ENCODE measurements at places on chromosomes 5 and 9.

DNA sequence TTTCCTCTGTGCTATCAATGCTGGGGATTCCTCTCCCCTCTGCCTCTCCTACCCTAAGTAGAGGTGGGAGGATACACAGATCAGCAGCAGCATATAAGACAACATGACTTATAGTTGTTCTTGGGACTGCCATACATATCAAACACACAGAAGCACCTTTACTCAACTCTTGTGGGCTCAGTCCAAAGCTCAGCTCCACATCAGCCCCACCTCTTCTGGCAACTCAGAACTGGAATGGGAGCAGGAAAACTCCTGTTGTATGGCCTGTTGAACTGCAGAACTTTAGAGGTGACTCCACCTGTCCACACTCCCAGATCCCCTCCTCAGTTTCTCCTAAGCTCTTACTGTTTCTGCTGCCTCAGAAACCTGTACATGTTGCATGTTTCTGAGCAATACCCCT, 127.8 kb downstream of the SV2C start:
- DNase-seq = no peak

- no peak for DNase-seq
Measured at GRCh38 chr5:170313344-170313743, 15.8 kb upstream of the LCP2 start.

DNA sequence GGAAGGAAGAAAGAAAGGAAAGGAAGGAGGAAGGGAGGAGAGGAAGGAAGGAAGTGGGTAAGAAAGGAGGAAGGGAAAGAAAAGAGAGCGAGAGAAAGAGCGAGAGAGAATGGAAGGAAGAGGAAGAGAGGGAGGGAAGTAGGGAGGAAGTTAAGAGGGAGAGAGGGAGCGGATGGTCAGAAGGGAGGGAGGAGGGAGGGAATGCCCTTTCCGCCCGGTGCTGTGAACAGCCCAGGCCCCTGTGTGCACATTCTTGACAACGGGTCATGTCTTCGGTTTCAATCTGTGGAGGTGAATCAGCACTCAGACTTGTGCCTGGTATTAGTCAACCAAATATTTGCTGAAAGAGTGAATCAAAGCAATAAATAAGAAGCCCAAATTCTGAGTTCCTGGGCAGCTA, 39.2 kb downstream of the PRUNE2 start:
- no peak for DNase-seq

GRCh38 chr9:98538626-98539031, 170.1 kb downstream of the GABBR2 start:
- no peak for DNase-seq

GRCh38 chr9:113875459-113876150, 504 bp upstream of the ZNF618 start:
- DNase-seq = no peak

DNA sequence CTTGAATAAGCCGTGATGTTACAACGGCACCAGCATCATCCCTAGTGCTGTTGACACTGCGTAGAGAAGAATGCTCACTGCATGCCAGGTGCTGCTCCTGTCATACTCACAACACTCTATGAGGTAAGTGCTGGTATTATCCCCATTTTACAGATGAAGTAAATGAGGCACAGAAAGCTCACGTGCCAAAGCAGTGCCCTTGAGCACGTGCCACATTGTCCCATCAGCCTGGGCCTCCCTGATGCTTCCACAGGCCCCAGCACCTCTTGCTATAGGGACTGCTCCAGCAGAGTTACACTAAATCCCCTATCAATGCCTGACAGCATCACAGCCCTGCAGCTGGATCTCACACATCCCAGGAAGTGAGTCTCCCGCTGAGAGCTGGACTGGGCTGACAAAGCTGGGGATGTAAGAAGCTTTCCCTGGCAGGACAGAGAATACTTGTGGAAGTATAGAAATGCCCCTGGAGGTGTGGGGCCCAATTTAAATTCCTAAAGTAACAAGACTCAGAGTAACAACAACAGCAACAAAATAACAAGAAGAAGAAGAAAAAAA, 216.1 kb downstream of the FSTL4 start:
- no peak for DNase-seq

DNA sequence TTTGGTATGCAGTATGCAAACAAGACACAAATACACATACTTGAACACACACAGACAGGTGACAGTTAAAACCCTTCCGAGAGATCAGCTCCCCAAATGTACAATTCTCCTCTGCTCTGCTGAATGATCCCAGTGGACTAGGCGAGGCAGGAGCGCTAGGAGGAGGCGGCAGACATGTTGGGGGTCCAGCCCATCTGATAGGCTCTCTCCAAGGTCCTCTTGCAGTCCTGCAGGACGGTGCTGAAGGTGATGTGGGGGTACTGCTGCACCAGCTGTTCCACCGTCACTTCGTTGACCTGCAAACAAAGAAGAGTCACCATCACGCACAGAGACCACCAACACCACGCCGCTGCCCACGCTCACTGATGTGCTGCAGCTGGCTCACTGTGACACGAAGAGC, 190.8 kb upstream of the EFNA5 start:
- DNase-seq = no peak

DNA sequence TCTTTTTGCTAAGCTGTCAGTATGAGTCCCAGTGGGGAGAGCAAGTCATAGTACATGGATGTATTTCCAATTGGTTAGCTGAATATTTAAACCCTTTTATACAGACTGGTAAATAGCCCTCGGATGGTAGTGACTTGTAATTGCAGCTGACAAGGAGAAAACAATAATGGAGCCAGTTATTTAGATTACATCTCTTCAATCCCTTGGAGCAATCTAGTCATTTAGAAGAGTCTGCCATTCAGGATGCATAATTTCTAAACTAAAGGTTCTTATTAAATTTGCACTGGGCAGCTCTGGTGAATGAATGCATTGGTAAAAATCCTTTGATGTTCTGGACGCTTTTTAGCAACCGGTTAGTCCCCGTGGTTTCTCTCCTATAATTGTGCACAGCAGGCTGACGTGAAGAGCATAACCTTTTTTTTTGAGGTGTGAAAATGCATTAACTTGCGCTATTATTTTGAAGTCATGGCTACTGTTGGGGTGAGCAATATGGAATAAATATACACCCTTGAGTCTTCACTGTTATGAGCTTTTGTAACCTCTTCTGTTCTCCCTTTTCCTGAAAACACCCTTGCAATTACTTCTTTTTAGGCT, 158.6 kb upstream of the CD180 start:
- no peak for DNase-seq
